NCI-H1694 treated with DMSO at 0.1 percent for 48 hours (cell line): ENCODE measurements at places on chromosomes 16 and 17.

DNA sequence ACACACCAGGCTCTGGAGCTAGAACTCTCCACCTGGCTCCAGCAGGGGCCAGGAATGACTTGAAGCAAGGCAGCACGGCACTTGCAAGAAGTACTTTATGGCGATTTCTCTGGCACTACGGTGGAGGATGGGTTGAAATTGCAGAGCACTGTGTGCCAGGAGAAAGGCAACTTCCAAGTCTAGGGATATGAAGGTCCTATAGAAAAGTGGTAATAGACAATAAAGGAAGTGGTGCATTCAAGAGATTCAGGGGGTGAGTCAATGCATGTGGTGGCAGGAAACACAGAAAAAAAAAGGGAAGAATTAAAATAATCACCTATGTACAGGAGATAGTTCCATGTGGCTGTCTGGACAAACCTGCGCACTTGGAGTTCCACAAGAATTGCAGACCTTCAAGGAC lies 240.3 kb upstream of the DYNLRB2 start:
- no peak for DNase-seq

- DNase-seq, result peak; percentile 84
Observed at GRCh38 chr17:38579934-38580333, 25.8 kb downstream of the SRCIN1 start.

GRCh38 chr17:70879401-70879800 lies 710.1 kb downstream of the KCNJ2 start:
- DNase-seq, result no peak

- DNase-seq, result no peak
Observed at GRCh38 chr17:80453998-80454556, 22.3 kb downstream of the NPTX1 start.

GRCh38 chr17:35548208-35548810 lies 10.8 kb upstream of the SLFN12L start:
- DNase-seq, result no peak

GRCh38 chr16:48004141-48004695 lies 151.6 kb downstream of the ABCC12 start:
- no peak for DNase-seq

DNA sequence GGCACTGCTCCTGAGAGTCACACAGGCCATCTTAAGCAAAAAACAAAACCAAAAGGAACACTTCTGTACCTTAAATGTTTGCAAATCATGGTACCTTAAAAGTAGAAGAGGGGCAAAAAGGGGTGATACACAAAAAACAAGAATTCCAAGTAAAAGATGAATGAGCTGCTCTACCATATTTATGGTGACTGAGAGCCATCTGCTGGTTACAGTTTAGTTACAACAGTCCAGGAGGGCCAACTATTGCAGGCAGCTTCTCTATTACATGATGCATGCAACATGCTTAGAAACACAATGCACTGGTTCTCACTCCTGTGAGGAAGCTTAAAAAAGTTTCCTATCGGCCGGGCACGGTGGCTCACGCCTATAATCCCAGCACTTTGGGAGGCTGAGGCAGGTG lies 53.5 kb downstream of the STX8 start:
- peak; percentile 48 for DNase-seq

GRCh38 chr16:51012396-51012795 lies 138.7 kb downstream of the SALL1 start:
- DNase-seq, result no peak
